ENCODE measurements at places on chromosomes 12 and 14.
A peak's percentile ranks its signal among the peaks of the same experiment; 100 is the strongest.

GRCh38 chr12:12334367-12335040 lies 15.5 kb downstream of the MANSC1 start:
- peak; percentile 51 for DNase-seq

DNA sequence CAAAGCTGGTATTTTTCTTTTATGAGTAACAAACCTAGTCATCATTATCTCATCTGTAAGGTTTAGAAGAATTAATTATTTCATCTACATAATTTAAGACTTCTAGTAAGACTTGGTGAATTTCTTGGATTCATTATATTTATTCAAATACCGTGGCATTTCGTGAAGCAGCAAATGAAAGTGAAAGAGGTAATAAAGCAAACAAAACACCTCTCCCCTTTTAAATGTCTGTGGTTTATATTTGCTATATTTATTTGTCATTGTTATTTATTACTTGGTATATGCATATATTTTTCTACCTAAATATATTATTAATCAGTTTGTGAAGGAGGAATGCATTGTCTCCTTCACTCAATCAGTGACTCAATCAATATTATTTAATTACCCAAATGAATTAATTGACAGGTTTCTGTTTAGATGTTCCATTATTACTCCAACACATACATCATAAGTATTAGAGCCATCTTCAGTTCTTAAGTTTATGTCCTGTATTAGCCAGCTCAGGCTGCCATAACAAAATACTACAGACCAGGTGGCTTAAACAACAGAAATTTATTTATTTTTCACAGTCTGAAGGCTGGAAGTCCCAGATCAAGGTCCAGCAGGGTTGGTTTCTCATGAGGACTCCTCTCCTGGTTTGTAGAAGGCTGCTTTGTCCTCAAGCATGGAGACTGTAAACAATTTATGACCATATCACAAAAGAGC lies 6.6 kb downstream of the CFAP54 start:
- no peak for DNase-seq

DNA sequence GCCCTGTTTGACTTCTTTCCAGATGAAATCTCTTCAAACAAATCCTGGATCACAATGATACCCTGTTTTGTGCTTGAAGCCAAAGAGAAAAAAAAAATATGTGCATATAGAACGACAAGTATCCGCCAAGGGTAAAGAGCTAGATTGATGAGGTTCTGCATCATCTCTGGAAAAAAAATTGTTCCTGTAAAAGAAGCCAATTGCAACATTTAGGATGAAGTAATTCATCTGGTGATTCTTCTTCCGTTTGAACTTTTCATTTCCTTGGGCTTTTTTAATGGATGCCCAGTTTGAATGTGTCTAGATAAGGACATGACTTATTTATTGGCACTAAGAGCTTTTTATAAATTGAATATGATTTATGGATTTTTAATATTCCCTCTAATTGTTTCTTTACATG lies 38.1 kb upstream of the NPAS3 start:
- peak; percentile 39 for DNase-seq

DNA sequence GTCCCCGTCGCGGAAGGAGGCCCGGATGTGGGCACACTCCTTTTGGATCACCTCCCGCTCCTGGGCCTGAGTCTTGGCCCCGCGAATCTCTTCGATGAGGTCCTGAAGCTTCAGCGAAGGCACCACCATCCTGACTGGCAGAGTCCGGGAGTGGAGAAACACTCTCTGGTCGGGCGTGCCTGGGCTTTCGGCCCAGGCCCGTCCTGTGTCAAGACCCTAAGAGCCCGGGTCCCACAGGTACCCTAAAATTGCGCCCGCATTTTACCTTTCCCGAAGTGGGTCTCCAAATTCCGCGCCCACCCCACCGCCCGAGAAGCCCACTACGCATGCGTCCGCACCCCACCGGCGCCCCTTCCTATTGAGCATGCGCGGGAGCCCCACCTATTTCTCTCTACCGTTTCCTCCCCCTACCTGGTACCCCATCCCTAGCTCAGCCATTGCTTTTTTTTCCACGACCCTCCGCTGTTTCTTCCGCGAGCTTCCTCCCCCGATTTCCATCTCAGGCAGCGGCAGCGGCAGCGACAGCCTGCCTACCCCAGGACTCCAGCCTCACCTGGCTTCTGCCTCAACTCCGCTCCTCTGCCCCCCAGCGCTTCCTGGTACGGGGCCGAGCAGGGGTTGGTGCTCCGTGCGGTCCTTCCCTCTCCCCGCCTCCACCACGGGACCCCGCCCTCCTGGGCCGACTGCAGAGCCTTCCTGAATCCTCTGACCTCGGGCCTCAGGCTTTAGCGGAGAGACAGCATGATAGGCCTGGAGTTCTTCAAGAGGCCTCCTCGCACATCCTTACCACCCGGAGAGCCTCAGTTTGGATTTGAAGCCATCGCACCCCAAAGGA lies at the start of gene AP1G2:
TSS of gene AP1G2 (minus strand) at position 606 of the 835 bp plus-strand sequence. CDS start at position 129, 477 bp downstream.
- peak; percentile 50 for DNase-seq

GRCh38 chr14:82388488-82388887 lies 854.8 kb upstream of the SEL1L start:
- no peak for DNase-seq

DNA sequence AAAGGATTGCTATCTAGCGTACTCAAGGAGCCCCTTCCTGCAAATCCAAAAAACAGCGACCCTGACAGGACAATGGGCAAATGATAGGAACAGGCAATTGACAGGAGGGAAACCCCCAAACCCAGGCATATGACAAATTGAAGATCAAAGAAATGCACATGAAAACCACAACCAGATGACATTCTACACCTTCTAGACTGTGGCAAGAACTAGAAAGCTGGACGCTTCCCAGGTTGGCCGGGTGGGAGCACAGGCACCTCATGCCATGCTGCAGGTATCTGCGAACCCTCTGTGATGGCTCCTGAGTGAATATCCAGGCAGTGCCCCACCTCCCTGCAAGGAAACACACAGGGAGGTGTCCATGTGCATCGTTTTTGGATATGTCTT lies 37.1 kb downstream of the CMKLR1 start:
- DNase-seq: no peak

DNA sequence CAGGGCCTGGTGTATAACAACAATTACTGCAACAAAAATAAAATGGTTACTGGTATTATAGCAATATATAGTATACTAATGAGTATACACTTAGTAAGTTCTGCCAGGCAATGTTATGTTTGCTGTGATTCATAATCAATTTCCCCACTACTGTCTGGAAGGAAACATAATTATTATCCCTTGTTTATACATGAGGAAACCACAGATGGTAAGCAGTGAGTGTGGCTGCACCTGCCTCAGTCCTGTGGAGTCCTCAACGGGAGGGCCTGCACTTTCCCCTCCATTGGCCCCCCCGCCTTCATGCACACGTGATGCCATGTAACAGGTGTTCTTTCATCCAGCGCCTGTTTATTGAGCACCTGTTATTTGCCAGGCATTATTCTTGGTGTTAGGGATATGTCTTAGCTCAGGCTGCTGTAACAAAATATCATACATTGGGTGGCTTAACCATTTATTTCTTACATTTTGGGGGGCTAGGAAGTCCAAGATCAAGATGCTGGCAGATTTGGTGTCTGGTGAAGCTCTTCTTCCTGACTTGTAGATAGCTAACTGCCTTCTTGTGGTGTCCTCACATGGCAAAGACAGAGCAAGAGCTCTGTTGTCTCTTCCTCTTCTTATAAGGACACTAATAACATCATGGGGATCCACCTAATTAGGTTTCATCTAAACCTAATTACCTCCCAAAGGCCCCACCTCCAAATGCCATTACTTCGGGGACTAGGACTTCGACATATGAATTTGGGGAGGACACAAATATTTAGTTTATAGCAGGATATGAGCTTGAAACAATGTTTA lies 59.5 kb upstream of the CHGA start:
- DNase-seq: no peak

DNA sequence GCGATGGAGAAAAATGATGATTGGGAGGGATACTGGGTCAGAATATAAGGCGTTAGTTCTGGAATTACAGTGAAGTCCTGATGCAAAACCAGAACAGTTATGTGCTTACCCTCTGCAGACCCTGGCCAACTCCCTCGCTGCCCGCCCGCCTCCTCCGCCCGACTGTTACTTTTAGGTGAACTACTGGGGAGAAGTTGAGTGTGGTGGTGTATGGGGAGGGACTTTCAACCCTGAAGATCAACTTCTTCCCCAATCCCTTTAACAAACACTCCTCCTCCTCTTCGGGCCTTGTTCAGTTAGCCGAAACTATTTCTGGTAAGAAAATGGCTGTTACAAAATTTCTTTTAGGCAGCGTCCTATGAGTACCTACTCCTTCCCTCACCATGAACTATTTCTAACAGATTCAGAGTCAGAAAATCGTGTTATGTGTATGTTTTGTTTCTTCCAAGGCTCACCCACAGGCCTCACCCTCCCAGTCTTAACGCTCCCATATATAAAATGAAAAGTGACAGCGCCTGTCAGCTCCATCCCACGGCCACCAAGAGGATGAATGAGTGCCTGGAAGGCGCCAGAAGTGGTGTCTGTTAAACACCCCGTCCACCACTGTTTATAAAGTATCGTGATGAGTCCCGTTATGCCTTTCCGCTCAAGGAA lies 1.3 kb downstream of the FBXO33 start:
- peak; percentile 24 for DNase-seq

- no peak for DNase-seq
Observed at GRCh38 chr12:45974883-45975282, 15.5 kb downstream of the SCAF11 start.

DNA sequence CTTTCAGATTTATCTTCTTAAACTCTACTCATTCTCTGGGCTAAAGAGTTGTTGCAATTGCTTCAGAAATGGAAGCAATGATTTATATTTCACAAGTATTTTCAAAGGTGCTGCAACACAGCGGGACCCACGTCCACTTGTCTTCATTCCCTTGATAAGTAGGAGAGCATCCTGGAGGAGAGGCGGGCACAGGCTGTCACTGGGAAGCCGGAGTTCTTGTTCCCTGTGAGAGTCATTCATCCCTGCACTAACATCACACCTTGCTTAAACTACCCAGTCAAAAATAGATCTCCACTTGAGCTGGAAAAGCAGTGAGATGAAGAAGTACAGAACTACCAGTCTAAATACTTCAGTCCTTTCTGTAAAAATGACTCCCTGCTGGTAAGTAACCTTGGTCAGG lies 160.5 kb upstream of the RASSF8 start:
- no peak for DNase-seq

GRCh38 chr14:22512106-22512814 lies 76.8 kb downstream of the DAD1 start:
- DNase-seq: no peak

DNA sequence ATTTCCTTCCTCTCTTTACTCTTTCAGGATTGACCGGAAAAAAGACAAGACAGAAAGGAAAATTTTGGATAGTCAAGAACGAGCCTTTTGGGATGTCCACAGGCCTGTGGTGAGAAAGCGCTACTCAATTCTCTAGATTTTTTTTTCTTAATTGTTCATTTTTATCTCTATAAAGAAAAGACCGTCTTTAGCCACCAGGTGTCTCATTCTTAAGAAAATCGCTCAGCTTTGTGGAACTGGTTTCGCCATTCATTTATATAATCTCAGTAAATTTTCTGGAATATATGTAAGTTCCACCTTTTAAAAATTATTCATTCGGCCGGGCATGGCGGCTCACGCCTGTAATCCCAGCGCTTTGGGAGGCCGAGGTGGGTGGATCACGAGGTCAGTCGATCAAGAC lies 421.1 kb downstream of the DPF3 start:
- no peak for DNase-seq

All from fibroblast of mammary gland (primary cell).